ENCODE measurements at places on chromosomes 1 and 21. TPM values are rescaled to one million over a fixed set of nuclear protein-coding genes. Genes with fewer than 3 reads are reported as not detected.

DNA sequence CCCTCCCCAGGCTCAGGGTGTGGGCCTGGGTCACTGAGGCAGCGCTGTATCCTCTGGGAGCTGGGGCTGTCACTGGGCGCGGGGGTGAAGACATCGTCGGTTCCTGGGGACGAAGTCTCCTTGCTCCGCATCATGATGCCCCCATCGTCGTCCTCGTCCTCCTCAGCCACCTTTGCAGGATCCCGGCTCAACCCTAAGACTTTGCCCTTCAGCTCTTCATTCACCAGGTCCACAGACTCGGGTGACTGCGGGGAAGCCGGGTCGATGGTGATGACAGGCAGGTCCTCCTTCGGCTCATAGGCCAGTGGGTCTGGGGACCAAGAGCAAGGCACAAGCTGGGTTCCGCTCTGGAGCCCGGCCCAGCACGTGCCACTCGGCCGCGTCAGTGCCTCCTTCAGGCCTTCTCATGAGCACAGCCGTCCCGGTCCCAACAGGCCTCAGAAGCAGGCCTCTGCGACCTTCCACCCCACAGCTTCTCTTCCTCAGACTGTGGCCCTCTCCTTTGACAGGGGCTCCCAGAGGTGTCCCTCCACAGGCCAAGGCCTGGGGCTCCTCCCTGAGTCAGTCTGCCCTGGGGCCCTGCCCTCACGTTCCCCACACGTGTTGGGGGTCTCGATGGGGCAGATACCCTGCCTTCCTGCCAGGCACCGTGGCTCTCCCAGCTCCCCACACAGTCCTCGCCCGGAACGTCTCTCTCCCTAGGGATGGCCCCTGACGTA lies 54.4 kb downstream of the SLC9A1 start:
- peaks cover 31% of the 10 kb centered on the region for H3K36me3 ChIP-seq
- H3K4me1 ChIP-seq = peaks cover 30% of the 10 kb centered on the region
- no peaks in the 10 kb centered on the region for H3K27me3 ChIP-seq
- DNase-seq = no peak
- H3K27ac ChIP-seq = no peak overlapping the region

DNA sequence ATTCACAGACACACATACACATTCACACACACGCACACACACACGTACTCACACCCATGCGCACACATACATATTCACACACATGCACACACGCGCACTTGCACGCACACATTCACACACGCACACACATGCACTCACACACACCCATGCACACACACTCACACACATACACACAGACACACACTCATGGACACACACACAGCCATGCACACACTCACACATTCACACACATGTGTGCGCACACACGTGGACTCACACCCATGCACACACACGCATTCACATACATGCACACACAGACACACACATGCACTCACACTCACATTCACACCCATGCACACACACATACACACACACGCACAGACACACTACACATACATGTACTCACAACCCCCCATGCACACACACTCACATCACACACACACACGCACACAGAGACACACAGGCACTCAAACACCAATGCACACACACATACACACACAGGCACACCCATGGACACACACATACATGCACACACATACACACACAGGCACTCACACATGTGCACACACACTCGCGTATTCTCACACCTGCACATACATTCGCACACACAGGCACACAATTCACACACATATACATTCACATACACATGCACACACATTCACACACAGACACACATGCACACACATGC lies 589.1 kb downstream of the PTPRU start:
- no peaks in the 10 kb centered on the region for H3K4me1 ChIP-seq
- no peak for DNase-seq

DNA sequence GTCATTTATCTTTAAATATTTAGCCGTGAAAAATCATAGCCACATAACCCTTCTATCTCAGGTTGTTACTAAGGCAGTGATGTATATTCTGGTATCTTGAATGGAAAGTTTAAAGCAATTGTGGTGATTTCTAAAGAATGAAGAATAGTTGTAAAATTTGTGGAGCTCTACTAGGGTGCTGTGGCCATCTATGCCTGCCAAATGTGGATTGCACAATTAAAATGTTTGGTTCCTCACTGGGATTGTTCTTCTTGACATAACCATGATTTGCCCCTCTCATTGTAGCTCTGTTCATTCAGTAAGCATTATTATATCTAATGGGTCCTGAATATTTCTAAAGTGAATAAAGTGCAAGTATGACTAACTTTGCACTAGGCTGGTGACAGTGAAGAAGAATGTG lies 50.1 kb downstream of the AK4 start:
- no peaks in the 10 kb centered on the region for H3K27me3 ChIP-seq
- H3K36me3 ChIP-seq = peaks cover 13% of the 10 kb centered on the region
- no peak overlapping the region for H3K4me3 ChIP-seq
- no peak overlapping the region for H3K27ac ChIP-seq
- DNase-seq = no peak

DNA sequence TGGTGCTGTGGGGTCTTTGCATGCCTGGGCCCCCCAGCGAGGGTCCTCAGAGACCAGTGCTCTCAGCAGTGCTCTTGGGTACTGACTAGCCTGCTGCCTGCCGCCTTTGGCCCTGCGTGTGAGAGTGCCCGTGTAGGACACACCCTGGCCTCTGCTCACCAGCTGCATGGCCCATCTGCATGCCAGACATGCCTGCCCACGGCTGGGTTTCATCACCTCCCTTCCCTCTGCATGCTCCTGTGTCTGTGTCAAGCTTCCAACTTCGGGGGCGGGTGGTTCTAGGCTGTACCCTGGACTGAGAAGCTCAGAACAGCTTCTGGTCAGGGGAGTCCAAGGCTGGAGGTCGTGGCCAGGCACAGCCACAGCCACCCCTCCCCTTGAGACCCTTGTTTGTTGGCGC lies 56.9 kb downstream of the PTPRF start:
- H3K4me3 ChIP-seq = no peak overlapping the region
- H3K36me3 ChIP-seq = peaks cover 73% of the 10 kb centered on the region
- H3K27ac ChIP-seq = no peak overlapping the region
- DNase-seq = no peak

- H3K4me3 ChIP-seq = no peak overlapping the region
- H3K27me3 ChIP-seq = no peaks in the 10 kb centered on the region
- no peaks in the 10 kb centered on the region for H3K36me3 ChIP-seq
- H3K4me1 ChIP-seq = no peaks in the 10 kb centered on the region
These were observed 317.7 kb upstream of the DAB1 start for GRCh38 chr1:57741521-57741920.

- H3K4me3 ChIP-seq = no peak overlapping the region
- H3K36me3 ChIP-seq = no peaks in the 10 kb centered on the region
- no peak overlapping the region for H3K27ac ChIP-seq
- H3K4me1 ChIP-seq = no peaks in the 10 kb centered on the region
These were observed 196.9 kb upstream of the C8B start for GRCh38 chr1:57162607-57163261.

DNA sequence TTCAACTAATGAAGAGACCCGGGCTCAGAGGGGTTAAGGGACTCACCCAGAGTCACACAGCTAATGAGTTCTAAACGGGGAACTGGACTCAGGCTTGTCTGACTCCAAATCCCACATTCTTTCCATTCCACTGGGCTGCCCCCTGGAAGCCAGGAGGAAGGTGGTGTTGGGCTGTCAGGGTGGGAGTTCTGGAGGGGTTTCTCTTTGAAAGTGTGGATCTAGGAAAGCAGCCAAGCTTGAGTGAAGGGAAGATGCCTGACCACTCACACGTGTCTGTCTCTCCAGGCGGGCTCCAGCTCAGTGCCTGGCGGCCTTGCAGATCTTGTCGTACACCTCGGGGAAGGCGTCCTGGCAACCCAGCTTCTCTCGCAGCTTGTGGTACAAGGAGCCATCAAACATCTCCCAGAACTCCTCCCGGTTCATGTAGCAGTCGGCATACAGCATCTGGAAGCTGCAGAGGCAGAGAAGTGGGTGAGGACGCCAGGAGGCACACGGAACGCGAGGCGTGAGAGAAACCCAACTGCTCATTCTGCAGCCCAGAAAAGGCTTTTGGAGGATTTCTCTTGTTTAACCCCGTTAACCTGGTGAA lies 35.0 kb downstream of the DHCR24 start:
- peaks cover 23% of the 10 kb centered on the region for H3K4me1 ChIP-seq
- DNase-seq = no peak
- H3K27ac ChIP-seq = no peak overlapping the region
- no peaks in the 10 kb centered on the region for H3K27me3 ChIP-seq

DNA sequence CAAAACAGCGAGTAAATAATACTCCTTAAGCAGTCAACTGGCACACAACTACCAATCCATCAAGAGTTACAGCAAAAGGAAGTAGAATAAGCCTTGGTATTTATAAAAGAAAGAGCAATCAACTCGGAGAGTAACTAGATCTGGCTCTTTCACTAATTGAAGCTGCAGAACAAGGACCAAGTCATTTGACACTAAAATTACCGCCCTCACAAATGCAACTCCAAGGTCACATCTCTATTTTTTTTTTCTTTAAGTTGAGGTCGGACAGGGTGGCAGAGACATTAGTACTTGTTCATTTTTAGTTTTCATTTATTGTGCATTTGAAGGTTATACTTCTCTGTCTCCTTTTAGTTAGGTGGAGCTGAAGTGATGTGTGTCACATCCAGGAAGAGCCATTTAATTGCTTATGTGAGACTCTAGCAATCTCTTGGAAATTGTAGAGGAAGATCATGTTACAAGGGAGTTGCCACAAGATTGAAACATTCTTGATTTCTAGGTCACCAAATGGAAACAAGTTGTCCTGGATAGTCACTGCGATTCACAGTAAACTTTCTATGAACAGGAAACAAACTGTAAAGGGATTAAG lies 138.1 kb upstream of the ADAMTS5 start:
- peaks cover 8% of the 10 kb centered on the region for H3K4me1 ChIP-seq
- H3K27me3 ChIP-seq = no peaks in the 10 kb centered on the region
- H3K27ac ChIP-seq = no peak overlapping the region
- DNase-seq = no peak
- H3K4me3 ChIP-seq = no peak overlapping the region

GRCh38 chr1:26949926-26950319 lies 10.3 kb downstream of the KDF1 start:
- no peak overlapping the region for H3K27ac ChIP-seq
- DNase-seq = no peak
- no peak overlapping the region for H3K4me3 ChIP-seq
- H3K36me3 ChIP-seq = peaks cover 46% of the 10 kb centered on the region

DNA sequence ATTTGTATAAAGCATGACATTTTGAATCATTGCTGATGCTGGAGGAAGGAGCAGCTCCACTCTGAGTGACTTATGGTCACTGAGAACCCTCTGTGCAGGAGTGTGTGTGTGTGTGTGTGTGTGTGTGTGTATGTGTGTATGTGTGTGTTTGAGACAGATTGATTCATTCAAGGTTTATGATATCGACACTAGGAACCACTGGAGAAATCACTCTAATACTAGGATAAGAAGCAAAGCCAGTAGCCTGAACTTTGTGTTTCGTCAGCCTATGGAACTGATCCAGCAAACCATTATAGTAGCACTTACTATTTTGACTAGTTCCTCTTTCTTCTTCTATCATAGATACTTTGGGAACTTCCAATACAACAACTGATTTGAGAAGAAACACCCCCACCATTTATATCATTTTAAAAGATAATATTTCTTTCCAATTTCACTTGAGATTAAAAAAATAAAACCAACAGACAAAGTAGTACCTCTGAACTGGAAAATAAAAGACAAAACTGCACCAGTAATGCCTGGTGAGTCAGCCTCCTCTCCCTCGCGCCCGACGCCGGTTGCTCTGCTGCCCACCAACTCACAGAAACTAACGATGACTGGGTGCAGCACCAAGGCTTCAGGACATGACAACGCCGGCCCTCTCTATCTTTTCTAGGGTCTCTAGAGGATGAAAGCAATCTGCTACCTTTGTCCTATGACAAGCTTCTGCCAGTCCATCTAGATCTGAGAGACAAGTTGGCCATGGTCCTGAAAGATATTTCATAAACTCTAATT lies 20.9 kb downstream of the SLAMF1 start:
- peaks cover 10% of the 10 kb centered on the region for H3K27me3 ChIP-seq
- no peak overlapping the region for H3K27ac ChIP-seq
- no peak overlapping the region for H3K4me3 ChIP-seq
- H3K4me1 ChIP-seq = no peaks in the 10 kb centered on the region
- no peaks in the 10 kb centered on the region for H3K36me3 ChIP-seq

- no peak for DNase-seq
- peaks cover 3% of the 10 kb centered on the region for H3K4me1 ChIP-seq
- no peak overlapping the region for H3K27ac ChIP-seq
- no peaks in the 10 kb centered on the region for H3K27me3 ChIP-seq
- no peaks in the 10 kb centered on the region for H3K36me3 ChIP-seq
These were observed 113.7 kb upstream of the PALMD start for GRCh38 chr1:99532276-99532580.

TFF2 gene
- polyA plus RNA-seq = not detected

ITLN2 gene
- 0.22 TPM for polyA plus RNA-seq

CD1D gene
- 3.0 TPM for polyA plus RNA-seq

NMNAT2 gene
- polyA plus RNA-seq = 0.80 TPM

LY9 gene
- not detected for polyA plus RNA-seq

A3GALT2 gene
- not detected for polyA plus RNA-seq

RNF186 gene
- not detected for polyA plus RNA-seq

BRINP2 gene
- 0.05 TPM for polyA plus RNA-seq

NOTCH2 gene
- 22.5 TPM for polyA plus RNA-seq

Data from keratinocyte (primary cell).